ENCODE measurements at places on chromosomes 16 and 17.

- peak; percentile 24 for DNase-seq
Measured at GRCh38 chr16:75000481-75001081, 1.8 kb downstream of the ZNRF1 start.

DNA sequence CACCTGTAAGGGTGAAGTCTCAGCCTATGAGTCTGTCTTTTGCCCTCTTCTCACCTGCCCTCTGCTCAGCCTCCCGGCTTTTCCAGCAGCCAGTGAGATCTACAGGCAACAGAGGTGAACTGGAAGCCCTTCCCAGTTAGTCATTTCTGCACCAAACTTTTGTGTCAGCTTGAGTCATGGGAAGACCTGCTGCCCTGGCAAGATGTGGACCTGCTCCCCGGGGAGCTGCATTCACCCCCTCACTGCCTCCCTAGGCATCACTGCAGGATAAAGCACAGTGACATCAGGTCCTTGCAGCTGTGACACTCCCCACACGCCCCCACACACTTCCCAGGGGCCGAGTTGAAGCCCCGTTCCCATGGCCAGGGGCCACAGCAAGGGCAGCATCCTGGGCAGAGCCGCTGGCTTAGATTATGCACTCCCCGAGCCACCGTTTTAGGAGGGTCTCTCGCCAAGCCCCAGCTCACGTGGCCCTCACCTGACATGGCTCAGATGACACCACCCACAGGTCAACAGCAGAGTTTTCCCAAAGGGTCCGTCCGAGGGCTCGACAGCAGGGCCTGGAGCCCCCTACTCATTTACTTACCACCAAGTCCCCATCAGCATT is 6.5 kb upstream of the ABR start:
- DNase-seq: peak; percentile 61

GRCh38 chr17:31078290-31078689 is 16.5 kb upstream of the NF1 start:
- no peak for DNase-seq

GRCh38 chr16:57194512-57194911 is 8.4 kb downstream of the RSPRY1 start:
- DNase-seq: peak; percentile 94

DNA sequence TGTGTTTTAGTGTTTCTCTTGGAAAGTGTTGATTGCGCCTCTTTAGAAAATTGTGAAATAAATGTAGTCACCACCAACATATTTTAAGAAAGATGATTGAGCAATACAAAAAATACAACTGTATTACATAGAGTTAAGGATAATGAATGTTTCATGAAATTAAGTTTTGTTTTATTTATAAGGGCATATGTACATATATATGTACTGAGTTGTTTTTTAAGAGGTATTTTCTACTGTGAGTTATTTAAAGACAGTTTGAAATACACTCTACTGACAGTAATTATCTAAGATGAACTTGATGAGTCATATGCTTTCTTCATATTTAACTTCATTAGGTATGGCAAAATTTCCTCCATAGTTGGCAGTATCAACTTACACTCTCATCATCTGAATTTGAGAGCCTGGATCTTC is 411.7 kb downstream of the HS3ST3B1 start:
- peak; percentile 38 for DNase-seq

- DNase-seq: no peak
Measured at GRCh38 chr17:69760562-69760961, 314.5 kb upstream of the KCNJ16 start.

- no peak for DNase-seq
Measured at GRCh38 chr16:16923479-16923878, 544.5 kb downstream of the NPIPA7 start.

DNA sequence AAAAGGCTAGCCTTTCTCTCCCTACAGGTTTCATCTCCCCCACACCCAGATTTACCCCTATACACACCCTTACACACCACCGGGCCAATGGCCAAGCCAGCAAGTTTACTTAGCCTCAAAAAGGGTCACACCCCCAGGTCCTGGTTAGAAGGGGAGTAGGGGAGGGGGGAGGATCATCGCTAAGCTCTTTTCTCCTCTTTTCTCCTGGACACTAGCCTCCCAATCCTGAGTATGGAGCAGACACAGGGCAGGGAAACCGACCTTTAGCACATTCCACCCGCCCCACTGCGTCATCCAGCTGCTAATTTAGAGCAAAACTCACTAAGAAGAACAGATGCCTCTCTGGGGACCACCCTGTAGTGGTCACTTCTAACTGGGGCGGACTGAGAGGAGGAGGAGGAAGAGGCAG is 4.4 kb downstream of the ACLY start:
- no peak for DNase-seq

DNA sequence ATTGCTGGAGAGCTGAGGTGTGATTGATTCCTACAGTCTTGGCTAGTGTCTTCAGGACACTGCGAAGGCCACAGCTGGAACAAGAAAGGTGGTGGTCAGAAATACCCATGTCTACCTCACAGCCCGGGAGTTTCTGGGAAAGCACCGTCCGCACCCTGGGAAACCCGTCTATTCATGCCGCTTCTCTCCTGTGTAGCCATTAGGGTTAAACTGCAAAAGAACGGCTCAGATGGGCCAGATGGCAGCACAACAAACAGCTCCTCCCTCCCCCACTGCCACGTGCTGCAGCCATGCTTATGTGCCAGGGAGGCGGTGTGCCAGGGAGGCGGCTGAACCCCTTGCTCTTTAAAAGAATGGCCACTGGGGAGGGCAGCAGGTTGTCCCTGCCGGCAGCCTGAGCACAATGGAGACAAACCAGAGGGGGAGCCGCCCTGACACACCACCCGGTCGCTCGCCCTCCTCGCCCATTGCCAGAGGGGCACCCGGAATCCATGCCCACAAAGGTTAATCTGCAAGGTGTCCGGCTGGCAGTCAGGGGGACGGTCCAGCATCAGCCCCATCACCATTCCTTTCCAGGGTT is 65.2 kb downstream of the CYTH1 start:
- DNase-seq: peak; percentile 23

GRCh38 chr17:78474614-78475146 is 96.2 kb downstream of the PGS1 start:
- DNase-seq: no peak

- DNase-seq: no peak
Measured at GRCh38 chr16:88385831-88386815, 3.4 kb downstream of the ZNF469 start.

DNA sequence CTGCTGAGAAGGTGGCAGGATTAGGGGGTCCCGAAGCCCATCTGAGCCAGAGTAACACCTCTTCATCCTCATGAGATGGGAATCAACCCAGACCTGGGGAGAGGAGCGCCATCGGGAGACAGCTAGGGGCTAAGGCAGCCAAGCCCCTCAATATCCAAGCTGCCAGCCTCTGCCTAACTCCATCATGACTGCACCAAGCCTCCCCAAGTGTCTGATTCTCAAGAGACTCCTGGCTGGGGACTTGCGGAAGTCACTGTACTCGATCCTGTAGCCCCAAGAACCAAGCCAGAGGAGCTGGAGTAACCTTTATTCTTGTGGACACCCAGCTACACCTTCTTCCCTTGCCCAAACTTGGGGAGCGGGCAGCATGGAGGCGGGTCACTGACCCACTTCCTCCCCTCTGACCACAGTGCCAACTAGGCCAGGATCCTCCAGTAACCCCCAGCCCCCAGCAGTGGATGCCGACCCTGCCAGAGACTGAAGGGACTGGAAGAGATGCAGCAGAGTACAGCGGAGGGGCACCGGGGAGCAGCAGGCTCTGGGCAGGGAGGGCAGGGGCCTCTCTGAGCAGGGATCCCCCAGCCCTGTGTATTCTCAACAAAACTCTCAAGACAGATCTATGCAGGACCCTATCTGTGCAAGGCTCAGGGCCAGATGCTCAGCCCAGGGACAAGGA is 13.3 kb downstream of the HDAC5 start:
- no peak for DNase-seq

DNA sequence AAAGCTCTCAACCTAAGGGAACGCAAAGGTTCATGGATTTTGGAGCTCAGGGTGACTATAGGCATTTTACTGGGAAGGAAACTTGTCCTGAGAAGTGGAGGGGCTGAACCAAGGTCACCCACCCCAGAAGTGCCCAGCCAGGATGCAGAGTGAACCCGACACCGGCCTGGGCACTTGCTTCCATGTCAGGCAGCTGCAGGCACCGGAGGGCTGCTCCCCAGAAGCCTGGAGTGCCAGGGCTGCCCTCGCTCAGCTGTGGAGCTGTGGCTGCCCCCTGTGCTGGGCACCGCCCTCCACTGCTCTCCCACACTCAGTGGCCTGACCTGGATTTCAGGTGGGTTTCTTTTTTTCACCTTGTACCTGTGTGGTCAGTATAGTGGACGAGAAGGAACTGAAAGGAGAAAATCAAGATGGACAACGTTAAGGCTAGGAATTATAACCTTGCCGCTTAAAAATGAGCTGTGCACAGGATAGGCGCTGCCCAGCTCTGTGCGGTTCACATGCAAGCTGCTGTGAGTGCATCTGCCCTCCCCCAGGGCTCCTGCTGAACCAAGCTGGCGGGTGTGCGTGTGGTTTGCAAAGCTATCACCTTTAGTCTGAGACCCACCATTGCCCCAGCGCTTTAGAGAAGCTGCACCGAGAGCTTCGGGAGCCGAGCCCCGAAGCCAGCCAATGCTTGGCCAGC is 2.2 kb downstream of the MAPK8IP3 start:
- no peak for DNase-seq

DNA sequence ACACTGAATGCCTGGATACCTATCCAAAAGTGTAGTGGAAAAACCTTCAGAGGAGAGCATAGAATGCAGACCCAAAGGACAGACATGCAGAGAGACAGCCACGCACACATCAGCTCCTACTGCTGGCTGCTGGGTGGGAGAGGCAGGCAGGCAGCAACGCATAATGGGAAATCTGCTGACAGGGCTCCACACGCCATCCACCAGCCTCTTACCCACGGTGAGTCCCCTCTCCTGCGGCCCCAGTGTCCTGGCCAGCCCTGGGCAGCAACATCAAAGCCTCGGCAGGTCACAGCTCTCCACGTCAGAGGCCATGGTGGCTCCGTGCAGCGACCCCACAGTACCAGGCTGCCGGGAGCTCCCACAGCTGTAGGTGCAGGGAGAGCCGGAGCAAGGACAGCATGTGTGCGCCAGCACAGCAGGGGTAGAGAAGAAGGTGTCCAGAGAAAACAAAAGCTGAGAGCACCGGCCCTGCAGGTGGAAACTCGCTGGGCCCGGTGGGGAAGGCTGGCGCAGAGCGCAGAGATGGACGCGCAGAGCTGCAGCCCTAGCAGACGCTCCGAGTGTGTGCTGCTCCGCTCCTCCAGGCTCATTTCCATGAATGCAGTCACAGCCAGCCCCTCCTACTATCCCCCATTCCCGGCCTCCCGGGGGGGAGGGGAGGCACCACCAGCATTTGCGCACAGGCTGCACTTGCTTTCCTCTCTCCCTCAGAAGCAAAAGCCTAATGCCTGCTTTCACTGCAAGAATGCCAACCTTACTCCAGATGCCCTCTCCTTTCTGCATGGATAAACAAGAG is 58.9 kb downstream of the CYTH1 start:
- peak; percentile 61 for DNase-seq

Measured in fibroblast of skin of right biceps (primary cell).